CD8-positive, alpha-beta T cell (primary cell): ENCODE measurements at places on chromosomes 12 and 14.

DNA sequence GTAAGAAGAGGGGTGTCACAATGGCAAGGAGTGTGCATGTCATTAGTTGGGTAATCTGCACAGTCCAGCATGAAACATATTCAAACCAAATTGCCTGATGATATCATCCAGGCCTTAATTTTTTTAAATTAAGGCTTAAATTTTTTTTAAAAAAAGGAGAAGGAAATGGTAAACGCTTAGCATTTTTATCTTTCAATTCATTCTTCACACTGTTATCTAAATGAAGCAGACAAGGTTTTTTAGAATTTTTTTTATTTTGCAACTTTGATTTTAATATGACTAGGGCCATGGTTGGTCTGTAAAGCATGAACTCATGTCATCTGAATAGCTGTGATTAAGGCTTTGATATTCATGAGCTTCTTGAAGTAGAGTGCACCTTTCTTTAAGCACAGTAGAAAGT, 362.5 kb downstream of the SYT1 start:
- no peak for DNase-seq

DNA sequence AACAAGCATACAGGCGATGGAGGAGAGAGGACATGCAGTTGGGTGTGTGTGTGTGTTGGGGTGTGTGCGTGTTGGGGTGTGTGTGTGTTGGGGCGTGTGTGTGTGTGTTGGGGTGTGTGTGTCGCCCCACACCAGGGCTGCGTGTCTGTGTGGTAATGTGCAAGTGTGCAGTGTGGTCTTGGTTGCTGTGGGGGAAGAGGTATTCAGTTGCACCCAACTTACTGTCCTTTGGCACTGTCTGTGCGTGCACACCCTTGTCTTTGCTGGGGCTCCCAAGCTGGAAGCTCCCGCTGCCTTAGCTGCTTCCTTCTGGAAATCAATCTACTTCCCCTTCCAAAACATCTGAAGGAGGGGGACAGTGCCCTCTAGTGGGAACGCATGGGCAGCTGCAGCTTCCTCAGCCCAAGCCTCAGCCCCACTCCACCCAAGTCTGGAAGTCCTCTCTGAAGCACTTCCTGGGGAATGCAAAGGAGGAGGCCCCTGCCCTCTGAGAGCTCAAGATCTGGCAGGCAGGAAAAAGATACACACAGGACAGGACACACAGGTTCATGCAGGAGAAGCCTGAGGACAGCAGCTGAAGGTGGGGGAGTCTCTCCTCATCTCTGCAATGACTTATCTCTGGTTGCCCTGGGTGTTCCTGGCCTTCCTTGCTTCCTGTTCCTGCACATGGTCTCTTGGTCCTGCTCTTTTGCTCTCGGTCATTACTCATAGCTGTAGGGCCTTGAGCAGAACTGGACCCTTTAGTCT, 13.1 kb downstream of the ASIC1 start:
- peak; percentile 78 for DNase-seq

DNA sequence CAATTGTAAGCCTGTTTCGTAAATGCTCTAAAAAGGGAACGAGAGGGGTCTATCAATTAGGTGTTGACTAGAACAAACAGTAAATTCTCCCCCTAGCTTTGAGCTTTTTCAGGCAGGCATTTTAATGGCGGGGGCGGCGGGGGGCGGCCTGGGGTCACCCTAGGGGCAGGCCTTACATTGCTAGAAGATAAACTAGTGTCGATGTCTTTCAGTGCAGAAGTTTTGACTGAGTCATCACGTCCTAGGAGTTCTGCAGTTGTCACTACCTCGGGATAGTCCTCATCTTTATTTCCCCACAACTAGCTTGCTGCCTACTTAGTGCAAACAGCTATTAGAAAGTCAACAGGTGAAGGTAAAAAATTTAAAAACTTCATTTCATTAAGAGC, 1.6 kb downstream of the ATP6V1D start:
- DNase-seq: no peak

DNA sequence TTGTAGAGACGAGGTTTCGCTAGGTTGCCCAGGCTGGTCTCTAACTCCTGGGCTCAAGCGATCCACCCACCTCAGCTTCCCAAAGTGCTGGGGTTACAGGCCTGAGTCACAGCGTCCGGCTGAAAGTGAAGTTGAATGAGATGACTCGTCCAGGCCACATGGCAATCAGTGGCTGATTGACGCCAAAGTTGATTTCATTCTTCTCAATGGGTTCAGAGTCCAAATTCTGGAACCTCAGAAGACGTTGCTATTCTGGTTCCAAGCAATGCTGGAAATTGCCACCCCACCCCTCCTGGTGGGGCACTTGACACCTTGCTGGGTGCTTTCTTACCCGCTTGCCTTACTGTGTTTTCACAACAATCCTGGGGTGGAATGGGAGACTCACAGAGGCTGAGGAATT, 14.9 kb downstream of the ABCB9 start:
- DNase-seq: no peak

- peak; percentile 81 for DNase-seq
Measured at GRCh38 chr14:99261912-99262787, 9.8 kb downstream of the BCL11B start.

- no peak for DNase-seq
Measured at GRCh38 chr14:84655014-84655413, 874.9 kb upstream of the FLRT2 start.

DNA sequence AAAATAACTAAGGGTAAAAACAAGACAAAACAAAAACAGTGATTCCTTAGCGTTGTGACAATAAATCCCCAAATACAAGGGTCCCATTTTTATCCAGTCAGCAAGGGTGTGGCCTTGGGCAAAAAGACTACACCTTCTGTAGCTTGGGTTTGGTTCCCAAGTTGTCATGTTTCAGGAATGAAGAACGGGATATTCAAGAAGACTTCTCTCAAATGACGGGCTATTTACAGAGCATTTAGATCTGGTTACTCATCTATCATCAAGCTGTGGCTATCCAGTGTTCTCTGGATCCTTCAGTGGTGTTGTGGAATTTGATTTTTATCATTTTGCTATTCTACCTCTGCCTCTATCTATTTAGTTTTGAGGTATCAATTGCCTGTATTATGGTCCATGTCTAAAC, 219.7 kb downstream of the SLC25A21 start:
- no peak for DNase-seq

- no peak for DNase-seq
Measured at GRCh38 chr12:112869091-112869490, 37.7 kb upstream of the OAS1 start.

DNA sequence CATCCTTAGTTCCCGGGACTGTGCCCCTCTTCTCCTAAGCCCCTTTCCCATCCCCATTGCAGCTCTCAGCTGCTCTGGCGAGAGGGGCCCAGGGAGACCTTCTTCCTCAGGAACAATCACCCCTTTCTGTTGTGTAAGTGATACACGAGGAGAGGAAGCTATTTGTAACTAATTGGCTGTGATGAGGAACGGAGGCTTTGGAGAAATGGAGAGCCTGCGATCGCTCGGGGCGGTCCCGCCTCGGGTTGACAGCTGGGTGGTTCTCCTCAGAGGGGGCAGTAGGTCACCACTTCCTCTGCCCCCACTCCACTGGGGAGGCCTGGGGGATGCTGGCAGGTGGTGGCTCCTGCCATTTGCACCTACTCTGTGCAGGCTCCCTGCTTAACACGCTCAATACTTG, 6.6 kb upstream of the PGF start:
- no peak for DNase-seq

DNA sequence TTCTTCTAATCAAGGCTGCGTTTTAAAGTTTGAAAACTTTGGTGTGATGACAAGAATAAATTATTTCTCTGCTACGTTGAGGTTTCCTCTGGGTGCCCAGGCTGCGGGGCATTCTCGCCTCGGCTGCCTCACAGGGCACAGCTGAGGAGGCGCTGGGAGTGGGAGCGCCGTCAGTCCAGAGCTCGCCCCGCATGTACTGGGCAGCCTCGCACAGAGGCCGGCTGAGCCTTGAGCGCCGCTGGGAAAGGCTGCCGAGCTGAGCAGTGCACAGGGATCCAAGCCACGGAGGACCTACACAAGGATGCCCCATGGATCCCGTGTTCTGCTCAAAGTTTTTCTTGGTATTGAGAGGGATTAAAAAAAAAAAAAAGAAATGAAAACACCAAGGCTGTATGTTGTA, 11.6 kb downstream of the RFX4 start:
- no peak for DNase-seq

GRCh38 chr12:67370979-67371378, 101.8 kb downstream of the CAND1 start:
- no peak for DNase-seq

DNA sequence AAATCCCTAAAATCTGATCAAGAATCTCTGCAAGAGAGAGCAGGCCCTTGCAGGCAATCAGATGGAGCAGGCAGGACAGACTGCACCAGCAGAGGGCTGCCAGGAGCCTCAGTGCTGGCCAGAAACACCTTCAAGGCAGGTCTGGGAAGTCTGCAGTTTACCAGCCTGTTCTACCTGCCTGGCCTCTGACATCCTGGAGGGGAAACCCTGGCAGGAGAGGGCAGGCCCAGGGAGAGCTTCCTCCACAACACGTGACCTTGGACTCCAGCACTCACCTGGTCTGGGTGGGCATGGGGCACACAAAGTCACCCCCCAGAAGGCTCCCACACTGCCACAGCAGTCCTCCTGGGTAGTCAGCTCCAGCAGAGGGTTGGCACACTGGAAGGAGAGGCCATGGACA, 56.0 kb downstream of the ISCA2 start:
- DNase-seq: no peak

DNA sequence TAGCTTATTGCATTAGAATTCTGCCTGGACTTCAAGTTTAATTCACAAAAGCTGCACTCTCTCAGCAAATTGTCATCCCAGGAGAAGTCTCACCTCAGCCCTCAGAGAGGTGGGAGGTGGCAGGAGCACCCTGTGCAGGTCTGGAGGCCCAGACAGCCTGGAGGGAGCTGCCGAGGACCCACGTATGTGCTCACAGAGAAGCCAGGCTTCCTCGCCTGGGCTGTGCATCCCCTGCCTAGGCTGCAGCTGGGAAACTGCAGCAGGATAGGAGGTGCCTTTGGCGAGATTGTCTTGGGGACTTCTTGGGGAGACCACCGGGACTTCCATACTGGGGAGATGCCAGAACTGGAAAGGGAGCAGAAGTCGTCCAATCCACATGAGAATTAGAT, 8.8 kb downstream of the CPNE6 start:
- DNase-seq: no peak

- peak; percentile 14 for DNase-seq
Measured at GRCh38 chr14:52352061-52352491, 38.0 kb downstream of the PTGER2 start.

GRCh38 chr14:90161129-90161528, 95.2 kb upstream of the PSMC1 start:
- no peak for DNase-seq

DNA sequence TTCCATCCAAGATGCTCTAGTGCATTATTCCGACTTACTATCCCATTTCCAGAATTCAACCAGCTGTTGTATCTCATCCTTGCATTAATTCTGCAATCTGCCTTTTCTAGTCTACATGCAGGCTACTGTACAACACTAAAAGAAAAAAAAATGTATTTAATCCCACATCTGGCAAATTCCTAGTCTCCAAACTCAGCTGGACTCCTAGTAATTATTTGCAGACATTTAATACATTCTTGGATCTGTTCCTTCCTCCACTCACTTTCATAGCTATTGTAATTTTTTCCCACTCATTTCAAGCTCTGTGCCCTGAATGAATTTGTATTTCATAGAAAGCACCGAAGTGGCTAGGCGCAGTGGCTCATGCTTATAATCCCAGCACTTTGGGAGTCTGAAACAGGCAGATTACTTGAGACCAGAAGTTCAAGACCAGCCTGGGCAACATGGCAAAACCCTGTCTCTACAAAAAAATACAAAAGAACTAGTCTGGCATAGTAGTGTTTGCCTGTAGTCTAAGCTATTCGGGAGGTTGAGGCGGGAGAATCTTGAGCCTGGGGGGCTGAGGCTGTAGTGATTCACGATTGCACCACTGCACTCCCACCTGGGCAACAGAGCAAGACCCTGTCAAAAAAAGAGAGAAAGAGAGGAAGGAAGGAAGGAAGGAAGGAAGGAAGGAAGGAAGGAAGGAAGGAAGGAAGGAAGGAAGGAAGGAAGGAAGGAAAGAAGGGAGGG, 39.5 kb upstream of the YAF2 start:
- no peak for DNase-seq

DNA sequence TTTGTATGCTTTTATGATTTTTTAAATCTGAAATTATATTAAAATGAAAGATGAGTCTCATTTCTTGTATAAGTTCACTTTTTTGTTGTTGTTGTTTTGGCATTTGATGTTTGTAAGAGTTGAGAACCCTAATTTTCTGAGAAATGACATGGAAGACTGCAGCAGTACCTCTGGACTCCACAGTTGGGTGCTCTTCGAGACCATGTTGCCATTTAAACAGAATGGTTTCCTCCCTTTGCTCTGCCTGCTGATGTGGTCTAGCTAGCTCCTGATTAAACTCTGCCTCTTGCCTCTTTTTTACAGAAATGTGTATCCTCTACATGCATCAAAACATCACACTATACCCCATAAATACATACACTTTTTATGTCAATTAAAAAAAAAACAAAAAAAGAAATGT, 5.8 kb upstream of the LTA4H start:
- DNase-seq: no peak

DNA sequence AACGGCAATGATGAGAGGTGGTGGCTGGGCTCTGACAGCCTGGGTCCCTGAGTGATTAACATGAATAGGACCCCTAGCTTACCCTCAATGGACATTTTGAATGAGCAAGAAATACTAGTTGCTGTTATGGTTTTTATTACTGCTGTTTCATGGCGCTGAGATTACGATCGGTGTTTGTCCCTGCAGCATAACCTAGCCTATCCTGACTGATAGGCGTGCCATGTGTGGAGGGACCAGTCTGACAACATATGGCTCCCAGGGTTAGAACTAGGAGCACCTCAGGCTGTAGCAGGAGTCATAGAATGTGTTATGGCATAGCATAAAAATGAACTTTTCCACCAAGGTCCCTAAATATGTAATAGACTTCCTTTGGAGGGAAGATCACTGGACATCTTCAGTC, 137.5 kb upstream of the HIF1A start:
- no peak for DNase-seq

DNA sequence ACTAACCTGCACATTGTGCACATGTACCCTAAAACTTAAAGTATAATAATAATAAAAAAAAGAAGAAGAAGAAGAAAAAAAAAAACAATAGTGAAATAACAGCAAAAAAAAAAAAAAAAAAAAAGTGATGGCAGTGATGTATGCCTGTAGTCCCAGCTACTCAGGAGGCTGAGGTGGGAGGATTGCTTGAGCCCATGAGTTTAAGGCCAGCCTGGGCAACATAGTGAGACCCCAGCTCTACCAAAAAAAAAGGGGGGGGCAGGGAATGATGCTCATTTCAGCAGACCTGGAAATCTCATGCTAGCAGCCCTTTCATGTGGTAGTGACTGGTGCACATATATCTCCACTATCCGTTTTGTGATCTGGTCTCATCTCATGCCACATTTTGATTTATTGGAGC, 20.8 kb downstream of the TRAFD1 start:
- no peak for DNase-seq

DNA sequence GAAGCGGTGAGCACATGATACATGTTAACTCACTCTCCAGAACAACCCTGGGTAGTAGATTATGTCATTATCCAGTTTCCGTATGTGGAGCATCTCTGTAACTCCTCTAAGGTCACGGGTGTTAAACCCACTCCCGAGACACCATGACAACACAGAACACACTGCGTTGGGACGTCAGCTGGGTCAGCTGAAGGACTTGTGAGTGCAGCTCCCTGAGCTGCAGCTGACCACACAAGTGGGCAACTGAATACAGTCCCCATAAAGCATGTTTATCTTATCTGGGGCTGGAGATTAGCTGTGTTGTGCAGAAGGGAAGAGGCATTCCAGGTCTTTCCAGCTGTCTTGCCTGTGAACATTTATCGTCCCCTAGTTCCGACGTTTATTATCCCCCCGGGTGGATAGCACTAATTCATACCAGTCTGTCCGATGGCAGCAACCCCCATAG, 211.5 kb downstream of the CHST11 start:
- no peak for DNase-seq
